ENCODE measurements at places on chromosomes 6 and 20. TPM values are rescaled to one million over a fixed set of nuclear protein-coding genes. Genes with fewer than 3 reads are reported as not detected.

Gene ARMC2
- 2.8 TPM for total RNA-seq

Gene SLC22A16
- not detected for total RNA-seq

Gene KHDRBS2
- not detected for total RNA-seq

Gene HCRTR2
- not detected for total RNA-seq

Gene MYB
- 15.2 TPM for total RNA-seq

Gene C6orf141
- 0.25 TPM for total RNA-seq

Gene COMMD7
- total RNA-seq: 25.7 TPM

All from activated T-cell treated with anti-CD3 and anti-CD28 coated beads, Interleukin-2, amount 50 U/mL, for 4 hours (primary cell).